CD4-positive, alpha-beta T cell treated with Interferon alpha-2 for 1 hour (primary cell): ENCODE measurements at places on chromosomes 13 and 19.

GRCh38 chr13:46655377-46656180 lies 102.6 kb downstream of the LRCH1 start:
- DNase-seq, result no peak

DNA sequence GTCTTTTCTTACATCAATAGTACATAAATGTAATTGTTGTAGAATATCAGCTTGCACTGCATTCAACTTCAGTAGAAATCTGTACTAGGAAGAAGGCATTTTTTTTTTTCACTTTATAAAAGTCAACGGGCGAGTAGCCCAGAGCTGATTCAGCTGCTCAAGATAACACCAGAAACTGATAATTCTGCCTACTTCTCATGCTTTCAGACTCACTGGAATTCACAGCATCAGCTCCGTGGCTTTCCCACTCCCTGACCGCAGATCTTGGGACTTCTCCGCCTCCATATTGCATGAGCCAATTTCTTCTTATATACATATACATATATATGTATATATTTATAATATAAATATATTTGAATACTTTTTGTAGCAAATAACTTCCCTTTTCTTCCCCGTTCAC lies 263.1 kb upstream of the RXFP2 start:
- no peak for DNase-seq

GRCh38 chr13:113369881-113370280 lies 6.0 kb upstream of the GRTP1 start:
- no peak for DNase-seq

- no peak for DNase-seq
These were observed 24.4 kb upstream of the LDLR start for GRCh38 chr19:11064831-11065303.

GRCh38 chr13:113472355-113473025 lies 18.0 kb downstream of the DCUN1D2 start:
- DNase-seq, result no peak

GRCh38 chr19:2122251-2122650 lies 25.5 kb downstream of the IZUMO4 start:
- DNase-seq, result no peak

DNA sequence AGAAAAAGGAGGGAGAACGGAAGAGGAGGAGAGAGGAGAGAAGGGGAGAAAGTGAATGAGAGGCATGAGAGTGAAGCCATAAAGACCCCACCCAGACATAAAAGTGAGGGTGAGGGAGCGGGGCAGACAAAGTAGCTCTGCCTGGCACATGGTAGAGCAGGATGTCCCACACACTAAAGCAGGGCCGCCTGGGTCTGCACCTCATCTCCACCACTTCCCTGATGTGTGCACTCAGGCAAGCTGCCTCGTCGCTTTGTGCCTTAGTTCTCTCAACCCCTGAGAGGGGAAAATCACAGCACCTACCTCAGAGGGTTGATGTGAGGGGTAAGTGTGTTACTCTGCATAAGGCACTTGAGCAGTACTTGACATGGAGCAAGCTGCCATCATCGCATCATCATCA lies 488.1 kb downstream of the COG6 start:
- DNase-seq, result no peak

GRCh38 chr13:106310291-106310865 lies 225.1 kb downstream of the EFNB2 start:
- no peak for DNase-seq

DNA sequence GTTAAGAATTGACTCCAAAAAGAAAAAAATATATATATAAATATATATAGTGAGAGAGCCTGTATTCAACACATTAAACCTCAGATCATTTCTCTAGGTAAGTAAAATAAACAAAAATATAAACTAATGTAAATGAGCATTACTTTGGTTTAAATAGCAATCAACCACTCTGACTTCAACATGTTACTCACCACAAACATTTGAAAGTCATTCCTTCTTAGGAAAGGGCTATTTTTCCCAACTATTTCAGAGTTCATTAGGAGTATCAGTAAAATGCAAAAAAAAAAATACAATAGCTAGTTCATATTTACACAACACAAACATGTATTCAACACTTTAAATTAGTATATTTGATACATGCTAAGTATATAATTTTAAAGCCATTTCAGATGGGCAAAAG lies 40.5 kb downstream of the KLF12 start:
- no peak for DNase-seq

- DNase-seq, result no peak
These were observed 8.8 kb upstream of the METTL21C start for GRCh38 chr13:102703726-102704035.

DNA sequence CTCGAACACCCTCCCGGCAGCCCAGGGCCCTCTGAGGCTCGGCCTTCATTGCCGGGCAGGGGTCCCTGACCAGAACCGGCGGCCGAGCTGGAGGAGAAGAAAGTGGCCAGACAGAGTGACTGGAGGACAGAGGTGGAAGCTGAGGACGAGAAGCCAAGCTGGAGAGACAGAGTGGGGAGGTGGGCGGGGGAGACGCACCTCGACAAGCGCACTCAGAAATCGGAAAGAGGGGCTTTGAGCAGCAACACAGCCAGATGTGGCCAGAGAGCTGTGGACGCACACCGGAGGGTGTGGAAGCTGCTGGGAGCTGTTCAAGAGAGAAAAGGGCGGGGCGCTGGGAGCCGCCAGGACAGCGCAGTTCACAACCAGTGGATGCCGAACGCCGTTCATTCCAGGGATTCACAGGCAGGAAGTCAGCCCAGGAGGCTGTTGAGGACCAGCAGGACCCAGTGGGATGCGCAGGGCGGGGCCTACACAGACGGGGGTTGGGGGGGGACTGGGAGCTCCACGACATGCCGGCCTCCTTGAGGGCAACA lies 28.2 kb upstream of the C13orf46 start:
- DNase-seq, result no peak

DNA sequence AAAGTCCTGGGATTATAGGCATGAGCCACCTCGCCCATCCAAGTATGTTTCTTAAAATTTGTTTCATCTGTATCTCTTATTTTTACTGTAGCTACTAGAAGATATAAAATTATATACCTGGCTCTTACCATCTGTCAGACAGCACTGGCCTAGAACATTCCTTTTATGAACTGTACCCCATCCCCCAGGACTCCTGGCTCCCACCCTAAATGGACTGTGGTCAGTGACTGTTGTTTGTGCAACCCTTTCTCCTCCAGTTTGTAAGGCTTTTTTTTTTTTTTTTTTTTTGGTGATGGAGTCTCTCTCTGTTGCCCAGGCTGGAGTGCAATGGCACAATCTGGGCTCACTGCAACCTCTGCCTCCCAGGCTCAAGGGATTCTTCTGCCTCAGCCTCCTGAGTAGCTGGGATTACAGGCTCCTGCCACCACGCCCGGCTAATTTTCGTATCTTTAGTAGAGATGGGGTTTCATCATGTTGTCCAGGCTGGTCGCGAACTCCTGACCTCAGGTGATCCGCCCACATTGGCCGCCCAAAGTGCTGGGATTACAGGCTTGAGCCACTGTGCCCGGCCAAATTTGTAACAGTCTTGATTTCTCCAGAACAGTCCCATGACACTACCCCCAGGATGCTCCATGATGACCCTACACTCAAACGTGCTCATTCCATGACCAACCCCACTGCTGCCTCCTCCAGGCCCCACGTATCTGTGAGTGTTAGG lies 2.5 kb downstream of the NDUFA3 start:
- no peak for DNase-seq

GRCh38 chr13:89577301-89577700 lies 1770.2 kb upstream of the MIR17HG start:
- no peak for DNase-seq

- peak; percentile 52 for DNase-seq
These were observed 8.6 kb upstream of the CEACAM6 start for GRCh38 chr19:41746593-41747227.
